ENCODE measurements at places on chromosomes 11 and 22.

- no peak for DNase-seq
These were observed 125.6 kb upstream of the LMO1 start for GRCh38 chr11:8389029-8389996.

- DNase-seq, result no peak
These were observed 447.7 kb downstream of the TBC1D22A start for GRCh38 chr22:47210112-47210657.

DNA sequence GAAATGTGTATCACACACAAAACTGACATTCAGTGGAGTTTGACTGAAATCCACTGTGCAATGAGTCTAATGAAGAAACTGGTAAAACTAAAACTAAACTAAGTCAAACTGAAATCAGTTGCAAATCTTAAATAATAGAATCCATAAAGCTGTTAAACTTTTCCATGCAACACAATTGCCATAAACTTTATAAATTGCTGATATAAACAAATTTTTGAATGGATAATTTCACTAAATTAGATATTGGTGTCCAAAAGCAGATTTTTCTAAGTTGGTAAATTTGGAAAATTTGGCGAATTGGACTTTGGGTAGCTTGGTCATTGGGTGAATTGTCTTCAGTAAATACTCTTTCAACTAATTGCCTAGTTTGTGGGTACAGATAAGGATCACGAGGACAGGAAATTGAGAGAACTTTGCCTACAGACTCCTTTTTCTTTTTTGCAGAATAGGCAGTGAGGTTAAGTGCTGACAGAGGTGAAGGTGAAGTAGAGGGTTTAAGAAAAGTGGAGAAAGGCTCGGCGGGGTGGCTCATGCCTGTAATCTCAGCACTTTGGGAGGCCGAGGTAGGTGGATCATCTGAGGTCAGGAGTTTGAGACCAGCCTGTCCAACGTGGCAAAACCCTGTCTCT is 12.8 kb downstream of the MRPL17 start:
- no peak for DNase-seq

- DNase-seq, result no peak
These were observed 11.2 kb downstream of the OR8D1 start for GRCh38 chr11:124302347-124303125.

DNA sequence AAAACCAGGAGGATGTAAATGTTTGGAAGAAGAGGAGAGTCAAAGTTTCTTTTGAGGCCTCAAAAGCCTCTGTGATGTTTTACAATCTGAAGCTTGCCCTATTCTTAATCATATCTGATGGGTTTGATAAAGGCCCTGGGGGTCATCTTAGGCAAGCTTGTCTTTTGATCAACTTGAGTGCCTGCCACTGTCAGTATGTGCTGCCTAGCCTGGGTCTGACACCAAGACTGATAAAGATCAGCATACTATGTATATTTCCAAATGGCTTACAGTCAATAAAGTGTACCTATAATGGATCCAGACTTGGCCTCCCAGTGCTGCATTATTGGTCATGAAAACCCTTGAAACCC is 12.7 kb downstream of the EHF start:
- DNase-seq, result no peak

GRCh38 chr11:130473056-130473794 is 24.8 kb downstream of the ADAMTS15 start:
- DNase-seq, result peak; percentile 41

GRCh38 chr11:116492600-116492999 is 280.2 kb downstream of the BUD13 start:
- DNase-seq, result no peak

DNA sequence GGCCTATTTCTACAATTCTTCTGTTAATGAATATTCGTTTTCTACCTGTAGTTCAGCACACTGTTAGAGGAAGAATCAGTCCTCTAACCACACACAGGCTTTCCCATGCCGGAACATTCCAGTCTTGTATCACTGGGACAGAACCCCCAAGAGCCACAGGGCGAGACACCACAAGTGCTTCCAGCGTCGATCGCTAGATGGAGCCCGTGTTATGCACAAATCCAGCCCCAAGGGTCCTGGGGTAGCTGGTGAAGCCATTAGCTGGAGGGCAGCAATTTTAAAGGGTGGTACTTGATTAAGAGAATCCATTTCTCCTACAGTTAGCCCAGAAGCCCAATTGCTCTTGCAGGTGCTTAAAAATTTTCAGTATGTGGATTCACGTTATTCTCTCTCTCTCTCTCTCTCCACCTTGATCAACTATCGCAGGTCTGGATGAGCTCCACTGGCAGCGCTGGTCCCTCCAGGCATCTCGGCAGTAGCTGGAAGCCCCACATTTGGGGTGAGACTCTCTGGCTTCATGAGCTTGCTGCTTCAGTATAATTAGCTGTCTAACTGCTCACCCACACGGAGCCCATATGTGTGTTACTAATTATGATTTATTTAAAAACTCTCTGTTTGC is 148.2 kb upstream of the SNX19 start:
- peak; percentile 93 for DNase-seq

GRCh38 chr11:45926001-45926401 is 3.5 kb downstream of the LARGE2 start:
- DNase-seq, result no peak

DNA sequence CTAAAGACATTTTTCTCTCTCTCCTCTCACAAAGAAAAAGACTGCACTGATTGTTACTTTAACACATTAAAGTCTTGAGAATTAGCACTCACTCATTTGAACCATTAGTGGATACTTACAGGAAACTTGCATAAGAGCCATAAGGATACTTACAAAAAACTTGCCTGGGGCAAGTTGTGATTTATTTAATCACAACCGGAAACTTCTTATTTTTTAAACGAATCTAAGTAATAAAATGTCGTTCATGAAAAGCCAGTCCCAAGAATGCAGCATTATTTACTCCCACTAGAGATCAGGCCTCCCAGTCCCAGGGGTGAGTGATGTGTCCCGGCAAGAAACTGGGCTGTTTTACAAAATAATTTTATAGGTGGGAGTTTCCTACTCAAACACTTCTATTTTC is 59.3 kb upstream of the TTC12 start:
- no peak for DNase-seq

GRCh38 chr11:132997396-132997795 is 534.9 kb downstream of the OPCML start:
- DNase-seq, result no peak

DNA sequence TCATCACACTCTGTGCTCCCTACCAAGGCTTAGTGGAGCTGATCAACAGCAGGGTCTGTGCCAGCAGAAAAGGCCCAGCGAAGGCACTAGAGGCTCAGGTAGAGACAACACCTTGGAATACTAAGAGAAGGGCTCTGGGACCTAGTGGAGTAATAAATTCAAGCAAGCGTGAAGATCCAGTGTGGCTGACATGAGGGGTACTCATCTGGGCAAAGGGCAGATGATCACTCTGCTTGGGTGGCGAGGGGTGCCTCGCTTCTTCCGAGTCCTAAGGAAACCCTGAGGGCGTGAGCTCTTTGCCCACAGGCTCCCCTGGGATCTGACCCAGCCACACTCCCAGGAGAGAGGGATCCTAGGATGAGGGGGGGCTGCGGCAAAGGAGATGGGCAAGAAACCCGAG is 3.5 kb upstream of the TPBGL start:
- no peak for DNase-seq

DNA sequence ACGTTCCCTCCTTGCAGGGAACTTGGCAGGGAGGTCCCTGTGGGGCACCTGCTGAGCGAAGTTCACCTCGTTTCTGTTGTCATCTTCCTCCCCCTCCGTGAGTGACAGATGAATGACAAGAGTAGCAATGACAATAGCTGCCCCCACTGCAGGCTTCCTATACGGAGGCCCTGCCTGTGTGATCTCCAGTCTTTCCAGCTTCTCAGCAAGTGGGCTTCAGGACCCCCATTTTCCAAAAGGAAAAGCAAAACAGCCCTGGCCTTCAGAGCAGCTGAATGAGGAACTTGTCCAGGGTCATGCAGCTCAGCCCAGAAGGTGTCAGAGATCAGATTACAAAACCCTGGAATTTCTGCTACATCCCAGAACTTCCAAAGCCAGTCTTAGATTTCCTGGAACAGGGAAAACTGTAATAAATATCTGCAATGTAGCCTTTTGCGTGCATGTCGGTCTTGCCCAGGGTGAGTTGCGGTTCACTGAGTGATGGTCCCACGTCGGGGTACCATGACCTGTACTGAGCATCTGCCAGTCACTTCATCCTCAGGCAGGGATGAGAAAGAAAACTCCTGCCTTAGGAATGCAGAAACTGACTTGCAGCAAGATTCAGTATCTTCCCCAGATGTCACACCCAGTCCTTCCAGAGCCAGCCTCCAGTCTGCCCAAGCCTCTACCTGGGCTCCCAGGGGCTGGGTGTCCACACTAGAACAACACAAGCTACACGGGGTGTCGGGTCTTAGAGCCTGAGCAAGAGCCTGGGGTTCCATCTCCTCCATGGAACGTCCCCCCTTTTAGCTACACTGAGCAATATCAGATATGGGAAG is 1457.0 kb downstream of the BRD1 start:
- DNase-seq, result no peak

DNA sequence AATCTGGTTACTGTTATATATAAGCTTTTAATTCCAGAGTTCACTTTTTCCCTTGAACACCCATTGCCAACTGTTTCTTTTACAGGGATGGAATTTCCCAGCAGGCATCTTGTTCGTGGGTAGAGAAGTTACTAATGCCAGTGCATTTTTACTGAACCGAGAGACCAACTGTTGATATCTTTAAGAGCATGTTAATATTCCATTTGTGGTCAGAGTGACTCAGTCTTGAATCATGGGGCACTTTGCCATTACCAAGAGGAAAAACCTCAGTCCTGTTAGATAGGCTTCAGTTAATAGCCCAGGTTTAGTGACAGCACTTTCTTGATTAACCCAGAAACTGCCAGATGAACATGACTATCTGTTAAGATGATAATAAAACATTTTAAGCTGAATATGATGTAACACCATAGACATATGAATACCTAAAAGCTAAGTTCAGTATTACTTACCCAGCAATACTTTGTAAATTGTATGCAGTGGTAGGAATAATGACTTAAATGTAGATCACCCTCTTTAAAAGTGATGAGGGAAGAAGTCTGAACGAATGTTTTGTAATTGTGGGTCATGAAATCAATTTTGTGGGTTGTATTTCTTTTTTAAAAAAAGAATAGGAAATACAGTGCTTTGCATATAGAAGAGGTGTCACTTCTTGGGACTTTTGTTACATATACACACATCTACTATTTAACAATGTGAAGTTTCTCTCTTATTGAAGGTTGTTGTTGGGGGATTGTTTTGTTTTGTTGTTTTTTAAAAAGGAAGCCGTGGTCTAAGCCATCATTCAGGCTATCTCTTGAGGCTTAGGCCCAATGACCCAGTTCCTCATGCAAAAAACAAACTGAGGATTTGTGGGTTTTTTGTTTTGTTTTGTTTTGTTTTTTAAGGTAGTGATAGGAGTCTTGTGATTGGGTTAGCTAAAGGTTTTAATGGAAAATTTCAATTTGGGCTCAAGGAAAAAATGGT is 79.2 kb upstream of the GRIK4 start:
- no peak for DNase-seq

- DNase-seq, result no peak
These were observed 56.2 kb upstream of the ARHGAP42 start for GRCh38 chr11:100630898-100631297.

- DNase-seq, result peak; percentile 67
These were observed 10.6 kb upstream of the AIFM3 start for GRCh38 chr22:20956258-20957101.

DNA sequence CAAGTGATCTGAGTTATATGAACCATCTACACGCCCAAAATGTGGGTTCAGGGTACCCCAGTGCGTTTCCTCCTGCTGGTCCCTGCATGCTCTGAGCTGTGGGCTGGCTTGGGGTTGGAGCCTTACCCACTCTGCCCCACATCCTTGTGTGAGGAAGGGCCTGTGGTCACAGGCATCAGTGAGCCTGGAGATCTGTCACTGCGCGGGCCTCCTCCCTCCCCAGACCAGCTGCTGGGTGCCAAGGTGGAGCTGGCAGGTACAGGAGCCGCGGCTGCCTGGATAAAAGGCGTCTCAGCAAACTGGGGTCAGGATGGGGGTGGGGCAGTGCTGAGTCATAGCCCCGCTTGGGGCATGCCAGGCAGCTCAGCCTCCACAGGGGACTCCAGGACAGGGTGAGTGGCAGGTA is 17.9 kb downstream of the GNAZ start:
- no peak for DNase-seq

- no peak for DNase-seq
These were observed 25.0 kb downstream of the DKK3 start for GRCh38 chr11:11983427-11983826.

DNA sequence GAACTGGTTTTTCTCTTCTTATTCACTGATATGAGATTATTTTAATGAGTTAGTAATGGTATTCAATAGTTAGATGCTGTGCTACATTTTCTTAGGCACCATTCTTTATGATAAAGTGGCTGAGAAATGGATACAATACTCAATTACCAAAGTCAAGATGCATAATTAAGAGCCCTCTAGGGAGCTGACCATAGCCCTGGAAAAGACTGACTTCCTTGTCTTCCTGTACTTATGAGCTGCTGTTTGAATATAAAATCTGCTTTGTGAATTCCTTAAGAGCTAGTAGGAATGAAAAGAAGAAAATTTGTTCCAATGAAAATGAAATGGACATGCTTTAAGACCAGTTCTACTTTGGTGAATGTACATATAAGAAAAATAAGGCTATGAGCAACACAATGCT is 452.3 kb downstream of the KCNA4 start:
- DNase-seq, result no peak

DNA sequence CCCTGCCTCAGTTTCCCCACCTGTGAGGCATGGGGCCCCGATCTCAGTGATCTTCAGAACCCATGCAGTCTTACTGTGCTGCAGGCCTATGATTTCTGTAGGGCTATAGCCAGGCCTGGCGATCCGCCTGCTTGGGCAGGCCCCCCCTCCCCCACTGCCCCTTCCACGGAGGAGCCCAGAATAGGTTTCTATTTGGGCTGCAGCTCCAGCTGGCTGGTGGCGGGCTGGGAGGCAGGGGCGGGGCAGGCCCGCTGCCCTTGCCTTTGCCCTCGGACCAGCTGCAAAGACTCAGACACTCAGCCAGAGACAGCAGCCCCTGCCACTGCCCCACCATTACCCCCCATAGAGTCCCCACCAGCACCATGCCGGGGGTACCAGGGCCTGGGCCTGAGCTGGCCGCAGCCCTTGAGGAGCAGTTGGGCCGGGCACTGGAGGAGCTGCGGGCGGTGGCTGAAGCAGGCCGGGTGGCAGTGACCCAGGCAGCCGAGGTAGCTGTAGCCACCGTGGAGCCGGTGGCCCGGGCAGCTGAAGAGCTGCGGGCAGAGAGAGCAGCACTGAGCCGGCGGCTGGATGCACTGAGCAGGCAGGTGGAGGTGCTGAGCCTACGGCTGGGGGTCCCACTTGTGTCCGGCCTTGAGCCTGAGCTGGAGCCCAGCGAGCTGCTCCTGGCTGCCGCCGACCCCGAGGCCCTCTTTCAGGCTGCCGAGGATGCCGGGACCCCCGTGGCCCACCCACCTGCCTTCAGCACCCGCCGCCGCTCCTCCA is 12.2 kb downstream of the SMTN start:
- DNase-seq, result peak; percentile 48

GRCh38 chr11:118380571-118380970 is 20.8 kb upstream of the ATP5MG start:
- DNase-seq, result no peak

GRCh38 chr11:76558473-76558872 is 112.1 kb downstream of the LRRC32 start:
- DNase-seq, result no peak

Data from H1 (cell line).